ENCODE measurements at places on chromosomes 16 and 17.

DNA sequence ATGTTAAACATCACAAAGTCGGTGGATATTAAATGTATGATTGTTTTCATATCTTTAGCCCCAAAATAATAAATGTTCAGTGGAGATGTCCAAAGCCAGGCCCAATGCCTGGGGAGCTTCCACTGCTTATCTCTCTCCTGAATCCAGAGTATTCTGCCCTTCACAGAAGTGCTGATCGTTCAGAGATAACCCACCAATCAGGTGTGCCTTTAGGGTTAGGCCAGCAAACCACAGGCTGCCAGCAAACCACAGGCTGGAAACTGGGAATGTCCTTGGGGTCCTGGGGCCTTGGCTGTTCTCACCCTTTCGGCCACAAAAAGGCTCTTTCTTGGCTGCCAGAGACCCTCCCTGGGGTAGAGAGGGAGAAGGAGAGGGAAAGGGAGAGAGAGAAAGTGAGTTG is 33.9 kb downstream of the NXN start:
- no peak for DNase-seq

GRCh38 chr16:22353191-22353919 is 21.1 kb downstream of the CDR2 start:
- DNase-seq, result no peak

- DNase-seq, result no peak
These were observed 15.5 kb downstream of the MPO start for GRCh38 chr17:58265271-58265670.

DNA sequence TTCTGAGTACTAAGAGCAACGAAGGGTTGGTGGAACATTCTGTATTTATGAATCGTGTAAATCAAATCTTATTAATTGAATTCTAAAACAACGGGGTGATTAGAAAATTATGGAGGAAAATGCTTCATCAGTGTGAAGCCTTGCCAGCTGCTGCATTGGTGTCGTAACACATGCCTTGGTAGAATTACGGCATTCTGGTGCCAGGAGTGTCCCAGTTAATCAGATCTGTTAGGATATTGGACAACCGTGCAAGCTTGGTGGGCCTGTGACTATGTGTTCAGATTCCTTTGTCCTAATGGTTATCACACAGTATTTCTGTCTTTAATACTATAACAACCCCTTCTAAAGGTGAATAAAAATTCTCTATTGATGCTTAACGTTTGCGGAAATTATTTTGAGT is 44.2 kb upstream of the TANC2 start:
- DNase-seq, result no peak

- DNase-seq, result no peak
These were observed 174.7 kb downstream of the MAP2K4 start for GRCh38 chr17:12195418-12195817.

DNA sequence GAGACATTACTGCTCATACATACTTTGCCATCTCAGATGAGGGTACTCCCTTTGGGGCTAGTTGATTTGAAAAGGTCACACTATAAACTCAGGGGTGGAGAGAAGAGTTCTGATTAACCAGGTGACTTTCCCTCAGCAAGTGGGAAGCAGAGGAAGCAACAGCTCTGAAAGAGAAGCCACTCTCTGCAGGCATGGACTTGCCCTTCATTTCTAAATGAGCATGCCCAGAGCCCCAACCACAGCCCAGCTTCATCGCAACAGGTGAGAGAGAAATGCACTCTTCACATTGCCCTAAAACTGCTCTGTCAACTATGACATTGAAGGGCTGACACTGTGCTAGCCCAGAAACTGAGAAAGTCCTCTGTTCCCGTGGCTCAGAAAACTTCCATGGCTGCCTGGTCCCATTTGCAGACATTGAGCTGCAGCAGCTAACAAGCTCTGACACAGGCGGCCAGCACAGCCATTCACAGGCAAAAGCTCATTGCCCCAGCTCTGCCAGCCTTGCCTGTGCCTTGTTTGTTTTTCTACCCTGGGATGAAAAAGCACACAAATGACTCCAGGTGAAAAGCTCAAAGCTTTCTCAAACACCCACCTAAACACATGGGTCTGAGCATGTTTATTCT is 419.8 kb upstream of the DYNLRB2 start:
- DNase-seq, result no peak

DNA sequence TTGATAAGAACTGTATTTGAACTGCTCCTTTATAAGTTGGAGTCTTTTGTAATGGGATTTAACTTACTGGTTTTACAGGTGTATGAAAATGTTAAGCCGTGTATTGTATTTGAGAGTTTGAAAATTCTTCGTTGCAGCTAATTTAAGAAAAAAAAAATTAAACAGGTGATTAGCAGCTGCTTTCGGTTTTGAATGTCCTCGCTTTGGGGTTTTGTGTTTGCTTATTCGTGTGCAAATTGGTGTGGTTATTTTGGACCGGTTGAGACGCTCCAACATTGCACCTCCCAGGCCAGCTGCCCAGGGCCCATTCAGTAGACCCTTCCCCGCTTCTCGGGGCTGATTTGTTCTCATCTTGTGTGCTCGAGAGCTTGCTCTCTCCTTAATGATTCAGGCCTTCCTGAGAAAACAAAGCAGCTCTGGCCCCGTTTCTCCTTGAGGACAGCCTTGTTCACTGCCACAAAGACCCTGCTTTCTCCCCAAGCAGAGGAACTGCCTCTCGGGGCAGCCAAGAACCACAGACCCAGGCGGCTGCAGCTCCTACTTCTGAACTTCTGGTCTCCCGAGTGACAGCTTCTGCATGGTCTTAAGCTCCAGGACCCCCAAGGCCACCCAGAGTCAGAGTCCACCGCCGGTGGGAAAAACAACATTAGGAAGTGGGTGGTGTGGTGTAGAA is 100.5 kb downstream of the MSI2 start:
- DNase-seq, result no peak

DNA sequence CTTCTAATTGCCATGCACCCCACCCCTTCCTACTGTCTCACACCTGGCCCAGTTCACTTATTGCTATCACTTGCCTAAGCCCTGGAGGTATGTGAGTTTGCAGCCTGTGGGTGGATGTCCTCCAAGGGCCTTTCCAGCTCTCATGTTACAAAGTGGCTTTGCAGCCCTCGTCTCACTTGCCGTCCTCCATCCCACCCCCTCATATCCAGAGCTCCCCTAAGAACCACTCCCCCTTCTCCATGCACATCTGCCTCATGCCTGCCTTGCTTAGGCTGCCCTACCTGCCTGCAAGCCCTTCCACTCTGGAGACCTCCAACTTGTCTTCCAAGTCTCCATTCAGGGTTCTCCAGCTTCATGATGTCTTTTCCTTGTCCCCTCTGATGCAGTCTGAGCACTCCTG is 119.4 kb upstream of the NLRP1 start:
- no peak for DNase-seq

GRCh38 chr17:33202021-33202420 is 91.1 kb downstream of the ASIC2 start:
- DNase-seq, result no peak

GRCh38 chr16:57632568-57632967 is 4.1 kb downstream of the ADGRG1 start:
- no peak for DNase-seq

GRCh38 chr16:9203956-9204355 is 112.5 kb downstream of the HAPSTR1 start:
- no peak for DNase-seq

GRCh38 chr16:85577899-85578598 is 35.1 kb upstream of the GSE1 start:
- no peak for DNase-seq

DNA sequence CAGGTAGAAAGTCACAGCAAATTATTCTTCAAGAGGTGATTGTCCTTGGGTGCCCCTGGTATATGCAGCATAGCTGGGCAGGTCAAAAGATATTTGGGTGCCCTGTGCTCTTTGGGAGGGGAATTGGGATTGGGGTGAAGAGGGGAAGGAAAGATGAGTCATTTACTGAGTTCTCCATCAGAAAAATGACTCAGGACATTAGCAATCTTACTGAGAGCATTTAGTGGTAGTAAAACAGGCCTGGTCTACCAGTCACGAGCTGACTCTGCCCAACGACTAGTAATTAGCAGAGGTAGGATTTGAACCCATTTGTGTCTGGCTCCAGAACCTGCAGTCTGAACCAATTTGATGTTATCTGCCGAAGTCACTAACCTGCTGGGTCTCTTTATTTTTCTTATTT is 6.0 kb upstream of the GRIN2A start:
- no peak for DNase-seq

GRCh38 chr17:13114601-13115031 is 96.8 kb upstream of the ELAC2 start:
- peak; percentile 6 for DNase-seq

GRCh38 chr16:72164691-72165090 is 7.3 kb downstream of the PMFBP1 start:
- no peak for DNase-seq

DNA sequence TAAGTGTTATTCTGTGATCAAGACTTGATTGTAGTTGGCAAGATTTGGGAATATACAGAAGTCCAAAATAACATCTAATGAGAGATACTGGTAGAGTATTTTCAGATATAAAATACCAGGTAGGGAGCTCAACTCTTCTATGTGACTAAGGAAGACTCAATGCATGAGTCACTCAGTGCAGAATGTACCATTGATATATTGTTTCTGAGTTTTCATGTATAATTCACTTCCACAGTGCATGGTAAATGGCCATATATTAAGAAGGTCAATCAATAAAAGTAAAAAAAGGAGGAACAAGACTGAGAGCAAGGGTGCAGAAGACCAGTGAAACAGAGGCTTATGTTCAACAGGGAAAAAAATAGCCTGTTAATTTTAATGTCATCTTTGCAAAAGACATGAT is 1387.9 kb downstream of the CDH8 start:
- DNase-seq, result no peak

DNA sequence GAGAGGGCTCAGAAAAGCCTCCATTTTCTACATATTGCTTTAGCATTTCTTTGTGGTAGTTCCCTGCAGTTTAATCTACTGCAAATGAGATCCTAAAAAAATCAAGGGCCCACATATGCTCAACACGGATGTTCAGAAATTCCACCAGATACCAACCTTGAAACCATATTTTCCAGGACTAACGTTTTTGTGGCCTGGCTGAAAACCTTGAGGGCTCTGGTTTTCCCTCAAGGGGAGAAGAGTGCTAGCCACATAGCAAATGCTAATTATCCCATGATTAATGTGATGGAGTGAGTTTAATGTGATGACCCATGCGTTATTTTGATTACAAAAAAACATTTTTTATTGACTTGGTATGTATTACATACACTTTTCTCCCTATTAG is 68.9 kb downstream of the SNX11 start:
- no peak for DNase-seq

DNA sequence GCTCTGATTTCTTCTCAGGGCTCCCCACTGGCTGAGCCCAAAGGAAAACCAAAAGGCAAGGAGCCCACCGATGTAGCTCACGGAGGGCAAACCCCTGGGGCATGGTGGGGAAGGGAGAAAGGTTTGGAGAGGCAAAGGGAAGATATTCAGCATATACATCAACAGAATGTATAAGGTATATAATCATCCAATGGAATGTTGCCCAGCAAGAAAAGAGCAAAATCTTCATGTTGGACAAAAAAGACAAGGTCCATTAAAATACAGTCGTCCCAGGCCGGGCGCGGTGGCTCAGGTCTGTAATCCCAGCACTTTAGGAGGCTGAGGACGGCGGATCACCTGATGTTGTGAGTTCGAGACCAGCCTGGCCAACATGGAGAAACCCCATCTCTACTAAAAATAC is 1.6 kb downstream of the CPPED1 start:
- no peak for DNase-seq

DNA sequence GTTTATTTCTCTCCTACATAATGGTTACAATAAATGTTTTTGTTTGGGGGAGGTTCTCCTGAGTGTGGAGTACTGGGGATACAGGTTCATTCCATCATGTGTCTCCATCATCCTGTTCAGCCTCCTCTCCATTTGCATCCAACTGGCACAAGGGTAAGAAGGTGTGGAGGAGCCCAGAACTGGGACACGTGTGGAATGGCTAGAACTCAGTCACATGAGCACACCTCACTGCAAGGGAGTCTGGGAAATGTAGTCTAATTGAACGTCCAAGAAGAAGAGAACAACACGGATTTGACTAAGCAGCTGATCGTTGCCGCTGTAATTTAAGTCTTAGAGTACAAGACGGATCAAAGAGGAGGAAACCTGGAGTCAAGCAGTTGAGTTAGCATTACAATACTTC is 6.1 kb downstream of the OR1A1 start:
- DNase-seq, result no peak

DNA sequence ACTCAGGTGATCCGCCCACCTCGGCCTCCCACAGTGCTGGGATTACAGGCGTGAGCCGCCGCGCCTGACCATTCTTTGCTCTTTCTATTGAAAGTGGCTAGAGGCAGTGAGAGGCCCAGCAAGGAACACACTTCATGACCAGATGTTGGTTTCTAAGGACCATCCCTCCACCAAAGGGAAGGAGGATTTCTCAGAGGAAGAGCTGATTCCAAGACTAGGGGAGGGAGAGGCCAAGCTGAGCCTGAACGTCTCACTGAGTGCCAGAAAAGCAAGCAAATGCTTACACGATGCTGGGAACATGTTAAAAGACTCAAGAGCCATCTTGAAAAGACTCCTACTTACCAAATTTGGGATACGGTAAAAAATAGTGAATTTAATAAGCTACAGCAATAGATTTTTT is 79.2 kb downstream of the MRM3 start:
- DNase-seq, result no peak

DNA sequence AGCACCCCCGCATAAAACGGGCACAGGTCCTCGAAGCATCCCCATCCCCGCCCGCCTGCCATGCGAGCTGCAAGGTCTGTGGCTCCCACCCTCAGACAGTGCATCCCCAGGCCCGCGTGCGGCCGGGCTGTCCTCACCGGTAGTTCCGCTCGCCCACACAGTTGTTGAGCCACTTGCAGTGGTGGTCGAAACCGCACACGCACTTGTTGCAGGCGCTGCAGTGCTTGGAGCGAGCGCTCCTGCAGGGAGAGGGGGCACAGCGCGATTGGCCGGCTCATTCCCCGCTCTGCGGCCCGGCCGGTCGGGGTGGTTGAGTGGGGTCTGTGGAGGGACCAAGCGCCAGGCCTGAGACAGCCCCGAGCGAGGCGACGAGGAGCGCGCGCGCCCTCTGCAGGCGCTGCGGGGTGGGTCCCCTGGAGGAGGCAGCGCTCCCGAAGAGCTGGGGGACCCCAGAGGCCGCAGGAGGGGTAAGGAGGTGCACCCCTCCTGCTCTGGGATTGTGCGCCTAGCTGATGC is 6.0 kb upstream of the TPPP3 start:
- peak; percentile 18 for DNase-seq

DNA sequence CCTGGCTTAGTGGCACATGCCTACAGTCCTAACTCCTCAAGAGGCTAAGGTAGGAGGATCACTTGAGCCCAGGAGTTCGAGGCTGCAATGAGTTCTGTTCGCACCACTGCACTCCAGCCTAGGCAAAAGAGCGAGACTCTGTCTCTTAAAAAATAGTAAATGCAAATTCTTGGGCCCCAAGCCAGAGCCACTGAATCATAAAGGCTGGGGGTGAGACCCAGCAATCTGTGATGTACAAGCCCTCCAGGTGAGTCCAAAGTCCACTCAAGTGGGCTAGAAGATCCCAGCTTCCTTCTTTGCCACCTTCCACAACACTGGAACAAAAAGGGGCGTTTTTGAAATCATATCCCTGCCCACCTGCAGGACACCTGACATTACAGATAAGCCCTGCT is 16.9 kb downstream of the TRIM25 start:
- DNase-seq, result no peak

GRCh38 chr16:79437764-79438751 is 162.5 kb downstream of the MAF start:
- DNase-seq, result peak; percentile 63

Data from C1 segment of cervical spinal cord (tissue), 14 donors.